Stimulated activated CD4-positive, alpha-beta T cell treated with anti-CD3 and anti-CD28 coated beads, Interleukin-15, amount 100 ng/mL, for 1 hour (primary cell): ENCODE measurements at places on chromosomes 4 and X.

GRCh38 chr4:147960971-147961370, 229.1 kb downstream of the ARHGAP10 start:
- DNase-seq, result no peak

GRCh38 chr4:181688432-181688831, 554.8 kb upstream of the TENM3 start:
- DNase-seq, result no peak

DNA sequence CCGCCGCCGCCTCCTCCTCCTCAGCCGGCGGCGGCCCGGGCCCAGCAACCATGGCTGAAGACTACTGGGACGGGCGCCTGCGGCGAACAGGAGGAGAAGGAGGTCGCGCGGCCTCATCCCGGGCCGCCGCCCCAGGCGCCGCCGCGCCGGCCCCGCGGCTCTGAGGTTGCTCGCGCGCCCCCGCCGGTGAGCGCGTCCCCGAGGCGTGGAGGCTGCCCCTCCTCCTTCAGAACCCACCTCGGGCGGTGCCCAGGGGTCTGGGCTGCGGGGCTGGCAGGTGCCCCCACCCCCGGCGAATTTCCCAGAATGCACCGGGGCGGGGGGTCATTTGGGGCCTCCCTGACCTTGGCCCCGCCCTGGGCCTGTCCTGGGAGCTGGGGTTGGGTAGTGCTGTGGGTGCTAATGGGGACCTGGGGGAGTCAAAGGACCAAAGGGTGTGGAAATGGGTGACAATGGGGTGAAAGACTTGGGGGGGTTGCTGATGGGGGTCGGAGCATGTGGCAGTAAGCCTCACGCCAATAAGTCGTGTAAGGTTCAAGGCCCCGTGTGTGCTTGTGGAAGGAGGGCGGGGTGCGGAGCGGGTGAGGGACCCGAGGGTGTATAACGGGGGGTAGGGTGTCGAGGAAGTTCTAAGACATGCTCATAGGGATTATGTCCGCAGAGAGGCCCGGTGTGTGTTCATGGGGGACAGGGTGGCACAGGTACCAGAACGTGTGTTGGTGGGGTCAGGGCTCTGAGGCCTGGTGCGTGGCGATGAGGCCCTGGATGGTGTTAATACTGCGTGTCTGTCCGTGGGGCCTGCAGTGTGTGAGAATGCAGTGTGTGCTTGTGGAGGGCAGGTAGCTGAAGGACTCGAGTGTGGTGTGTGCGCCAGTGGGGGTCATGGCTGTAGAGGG, 687 bp downstream of the CDK16 start:
- peak; percentile 32 for DNase-seq

DNA sequence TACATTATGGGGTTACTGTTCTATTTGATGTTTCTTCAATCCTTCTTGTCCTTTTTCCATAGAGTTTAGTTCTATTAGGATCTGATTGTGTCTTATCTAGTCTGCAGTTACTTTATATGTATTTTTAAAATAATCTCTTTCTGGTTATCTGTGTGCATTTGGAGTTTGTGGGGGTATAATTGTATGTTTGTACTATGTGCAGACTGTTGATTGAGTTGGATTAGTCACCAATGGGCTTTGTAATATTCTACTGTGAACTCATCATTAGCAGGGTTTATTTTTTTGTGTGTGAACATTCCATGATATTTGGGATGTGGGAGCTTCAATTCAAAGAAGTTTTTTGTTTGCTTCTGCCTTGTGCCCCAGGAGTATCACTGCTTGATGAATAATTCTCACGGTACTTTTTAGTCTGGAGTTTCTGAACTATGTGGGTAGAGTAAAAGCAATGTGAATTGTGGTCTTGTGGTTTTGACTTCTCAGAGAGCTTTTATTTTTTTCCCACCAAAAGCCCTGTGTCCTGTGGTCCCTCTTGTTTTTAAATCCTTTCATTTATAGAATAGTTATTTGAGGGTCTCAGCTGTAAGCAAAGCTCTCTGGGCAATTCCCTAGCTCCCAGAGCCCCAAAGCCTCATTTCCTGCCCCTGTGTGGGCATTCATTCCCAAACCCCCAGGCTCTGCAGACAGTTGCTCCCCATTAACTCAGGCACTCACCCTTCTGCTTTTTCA, 127.8 kb downstream of the PHKA2 start:
- DNase-seq, result no peak

DNA sequence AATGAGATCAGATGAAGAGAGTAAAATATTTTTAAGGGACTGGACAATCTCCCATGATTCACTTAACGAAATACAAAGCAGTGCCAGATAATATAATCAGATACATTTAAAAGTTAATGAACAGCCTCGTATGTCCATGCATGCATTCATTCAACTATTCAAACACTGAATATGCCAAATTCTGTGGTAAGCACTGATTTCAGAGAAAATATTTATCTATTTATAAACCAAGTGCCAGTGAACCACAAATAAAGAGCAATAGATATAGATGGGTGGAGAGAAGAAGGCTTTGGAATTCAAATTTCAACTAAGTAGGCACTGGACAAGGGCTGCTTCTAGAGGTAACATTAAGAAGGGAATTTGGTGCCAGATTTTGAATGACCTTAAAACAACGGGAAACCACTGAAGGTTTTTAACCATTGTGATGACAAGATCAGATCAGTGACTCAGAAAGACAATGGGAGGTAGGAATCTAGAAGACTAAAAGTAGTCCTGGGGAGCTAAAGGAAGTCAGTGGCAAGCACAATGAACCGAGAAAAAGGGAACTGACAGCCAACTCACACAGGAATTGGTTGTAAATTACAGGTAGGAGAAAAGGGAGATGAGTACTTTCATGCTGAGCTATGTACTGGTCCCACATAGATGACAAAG, 14.2 kb downstream of the ELOVL6 start:
- no peak for DNase-seq

GRCh38 chrX:118623062-118623461, 104.3 kb upstream of the IL13RA1 start:
- no peak for DNase-seq

- no peak for DNase-seq
These were observed 219.5 kb upstream of the DKK2 start for GRCh38 chr4:107255596-107255995.

DNA sequence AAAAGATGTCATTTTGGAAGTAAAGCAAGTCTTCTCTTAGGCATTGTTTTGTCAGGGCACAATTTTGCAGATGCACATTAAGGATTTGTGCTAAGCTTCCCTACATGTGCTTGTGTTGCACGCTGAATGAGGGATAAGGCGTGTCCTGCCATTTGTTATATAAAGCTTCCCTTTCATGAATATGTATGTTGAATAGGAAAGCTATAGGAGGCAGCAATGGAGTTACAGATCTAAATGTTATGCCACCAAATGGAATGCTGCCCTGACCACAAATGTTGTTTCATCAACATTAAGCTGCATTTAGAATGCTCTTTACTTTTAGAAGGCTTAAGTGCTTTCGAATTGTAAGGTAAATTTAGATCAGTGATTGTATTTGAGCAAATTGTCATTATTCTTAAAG, 20.9 kb downstream of the SGMS2 start:
- no peak for DNase-seq

- DNase-seq, result no peak
These were observed 965 bp downstream of the TCEAL4 start for GRCh38 chrX:103586314-103586646.

- DNase-seq, result no peak
These were observed 92.8 kb downstream of the AMELX start for GRCh38 chrX:11386001-11386523.

GRCh38 chrX:18252644-18253359, 32.1 kb upstream of the BEND2 start:
- DNase-seq, result no peak

GRCh38 chrX:40434443-40434842, 146.3 kb upstream of the ATP6AP2 start:
- no peak for DNase-seq

- DNase-seq, result no peak
These were observed 120.3 kb downstream of the RASL11B start for GRCh38 chr4:52982255-52982945.

GRCh38 chr4:13706716-13707115, 79.2 kb upstream of the BOD1L1 start:
- no peak for DNase-seq

DNA sequence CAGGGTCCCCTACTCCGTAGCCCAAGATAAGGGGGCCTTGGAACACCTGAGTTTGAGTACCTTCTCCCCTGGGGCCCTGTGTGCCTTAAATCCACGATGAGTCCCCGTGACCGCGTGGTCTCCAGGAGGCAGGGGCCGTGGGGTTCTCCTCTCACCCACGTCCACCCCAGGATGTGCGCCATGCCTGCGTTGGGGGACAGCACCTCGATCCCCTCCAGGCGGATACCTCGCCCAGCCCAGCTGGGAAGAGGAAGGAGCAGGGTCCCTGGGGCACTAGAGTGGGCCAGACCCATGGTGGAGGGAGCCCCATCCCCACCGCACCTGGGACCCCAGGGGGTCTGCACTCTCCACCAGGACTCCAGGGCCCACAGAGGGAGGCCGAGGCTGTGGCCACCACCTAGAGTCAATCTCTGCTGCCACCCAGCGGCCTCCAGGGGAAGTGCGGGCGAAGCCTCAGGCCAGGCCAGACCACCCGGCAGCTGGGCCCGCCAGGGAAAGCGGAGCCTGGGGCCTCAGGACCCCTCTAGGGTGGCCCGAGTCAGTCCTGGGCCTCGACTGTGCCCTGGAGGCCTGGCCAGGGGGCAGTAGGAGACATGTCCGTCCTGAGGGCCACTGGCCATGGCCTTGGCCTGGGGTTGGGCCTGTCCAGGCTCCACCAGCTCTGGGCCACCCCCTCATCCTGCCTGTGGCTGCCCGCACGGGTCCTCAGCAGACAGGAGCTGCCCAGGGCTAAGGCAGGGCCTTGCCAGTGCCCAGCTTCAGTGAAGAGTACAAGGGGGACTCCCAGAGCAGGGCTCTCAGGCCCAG, 55.0 kb downstream of the FAM53A start:
- peak; percentile 55 for DNase-seq

- DNase-seq, result no peak
These were observed 45.1 kb downstream of the PRPS1 start for GRCh38 chrX:107673431-107673830.

DNA sequence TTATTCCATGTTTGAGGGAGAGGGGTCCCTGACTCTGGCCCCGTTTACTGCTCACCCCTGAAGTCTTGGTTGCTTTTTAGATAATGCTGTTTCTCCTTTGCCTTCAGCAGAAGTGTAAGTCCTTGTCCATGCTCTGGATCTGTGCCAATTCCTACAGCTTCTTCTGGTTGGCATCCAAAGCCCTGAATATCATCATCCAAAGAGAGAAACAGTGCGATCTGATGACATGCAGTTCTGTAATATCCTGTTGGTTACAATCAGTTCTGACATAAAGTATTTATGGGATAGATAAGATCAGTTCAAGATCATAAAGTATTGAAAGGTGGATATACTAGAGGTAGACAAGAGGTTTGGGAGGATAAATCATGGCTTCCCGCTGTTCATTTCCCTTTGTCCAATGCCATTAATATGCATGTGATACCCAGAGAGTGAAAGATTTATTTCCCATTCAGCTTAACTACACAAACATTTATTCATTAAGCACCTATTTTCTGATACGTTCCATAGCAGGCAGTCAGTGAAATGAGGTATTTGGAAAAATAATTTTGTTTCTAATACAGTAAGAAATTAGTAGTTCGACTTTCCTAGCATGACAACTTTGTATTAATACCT, 53.2 kb upstream of the TMEM150C start:
- DNase-seq, result no peak

- no peak for DNase-seq
These were observed 49.5 kb downstream of the STAP1 start for GRCh38 chr4:67608027-67608426.

DNA sequence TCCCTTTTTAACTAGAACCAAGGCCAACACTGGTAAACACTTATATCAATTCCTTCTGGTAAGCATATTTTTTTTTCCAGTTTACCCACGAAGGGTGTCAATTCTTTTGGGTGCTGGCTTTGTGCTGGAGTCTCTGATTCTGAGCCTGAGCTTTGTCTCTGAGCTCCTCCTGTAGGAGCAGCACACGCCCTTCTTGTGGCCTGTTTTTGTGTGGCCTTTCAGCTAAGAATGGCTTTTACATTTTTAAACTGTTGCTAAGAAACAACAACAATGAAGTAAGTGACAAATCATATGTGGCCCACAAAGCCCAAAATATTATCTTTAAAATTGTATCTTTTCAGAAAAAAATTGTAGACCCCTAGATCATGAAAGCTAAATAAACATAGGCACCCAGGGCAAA, 98.0 kb upstream of the TBC1D9 start:
- no peak for DNase-seq

- DNase-seq, result no peak
These were observed 70.1 kb downstream of the USP46 start for GRCh38 chr4:52588771-52589591.

- no peak for DNase-seq
These were observed 12.1 kb downstream of the GPRIN3 start for GRCh38 chr4:89295415-89295927.

DNA sequence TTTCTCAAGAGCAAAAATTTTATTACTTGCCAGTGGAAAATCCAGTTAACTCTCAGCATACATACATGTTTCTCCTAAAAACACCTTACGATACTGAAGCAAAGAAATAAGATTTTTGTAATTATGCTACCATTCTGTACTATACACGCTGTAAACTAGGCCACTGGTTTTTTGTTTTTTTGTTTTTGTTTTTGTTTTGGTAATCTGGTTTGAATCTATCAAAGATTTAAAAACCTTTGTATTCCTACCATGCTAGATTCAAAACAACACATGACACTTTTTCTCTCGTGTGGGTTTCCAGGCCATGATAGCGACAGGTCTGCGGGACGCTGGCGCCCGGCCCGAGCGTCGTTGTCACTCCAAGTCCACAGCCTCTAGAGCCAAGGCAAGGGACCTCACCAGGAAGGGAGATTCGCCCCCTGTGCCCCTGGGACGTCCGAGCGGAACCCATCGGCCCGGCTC, 723 bp downstream of the TMEM192 start:
- DNase-seq, result no peak

GRCh38 chrX:19256986-19257385, 86.7 kb upstream of the PDHA1 start:
- no peak for DNase-seq

DNA sequence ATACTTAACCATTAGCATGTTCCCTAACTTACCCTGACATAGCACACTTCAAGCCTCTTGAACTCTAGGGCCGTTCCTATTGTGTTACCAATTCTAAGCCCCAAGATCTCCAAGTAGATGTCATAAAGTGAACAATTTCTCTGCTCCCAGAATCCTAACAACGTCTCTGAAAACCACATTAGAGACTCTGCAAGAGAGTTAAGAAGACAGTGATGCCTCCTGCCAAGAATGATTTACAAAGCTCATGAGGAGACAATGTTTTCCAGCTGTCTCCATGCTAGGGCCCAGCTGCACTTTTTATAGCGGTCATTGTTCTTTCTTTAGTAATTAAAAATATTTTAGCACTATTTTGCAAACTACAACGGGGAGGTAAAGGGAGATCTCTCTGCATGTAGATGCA, 358.4 kb downstream of the PPP3CA start:
- DNase-seq, result no peak

- no peak for DNase-seq
These were observed 957 bp downstream of the TIMM17B start for GRCh38 chrX:48896611-48897011.

GRCh38 chrX:118720058-118720707, 7.2 kb upstream of the IL13RA1 start:
- no peak for DNase-seq

GRCh38 chr4:148248824-148249223, 193.4 kb downstream of the NR3C2 start:
- no peak for DNase-seq
